CD4-positive, alpha-beta T cell treated with Interferon gamma for 1 hour (primary cell): ENCODE measurements at places on chromosomes 3 and 15.

GRCh38 chr3:31288641-31289100 is 244.1 kb upstream of the STT3B start:
- DNase-seq, result no peak

- no peak for DNase-seq
Measured at GRCh38 chr3:181723625-181724191, 12.0 kb downstream of the SOX2 start.

- no peak for DNase-seq
Measured at GRCh38 chr3:36701249-36701572, 63.1 kb downstream of the DCLK3 start.

DNA sequence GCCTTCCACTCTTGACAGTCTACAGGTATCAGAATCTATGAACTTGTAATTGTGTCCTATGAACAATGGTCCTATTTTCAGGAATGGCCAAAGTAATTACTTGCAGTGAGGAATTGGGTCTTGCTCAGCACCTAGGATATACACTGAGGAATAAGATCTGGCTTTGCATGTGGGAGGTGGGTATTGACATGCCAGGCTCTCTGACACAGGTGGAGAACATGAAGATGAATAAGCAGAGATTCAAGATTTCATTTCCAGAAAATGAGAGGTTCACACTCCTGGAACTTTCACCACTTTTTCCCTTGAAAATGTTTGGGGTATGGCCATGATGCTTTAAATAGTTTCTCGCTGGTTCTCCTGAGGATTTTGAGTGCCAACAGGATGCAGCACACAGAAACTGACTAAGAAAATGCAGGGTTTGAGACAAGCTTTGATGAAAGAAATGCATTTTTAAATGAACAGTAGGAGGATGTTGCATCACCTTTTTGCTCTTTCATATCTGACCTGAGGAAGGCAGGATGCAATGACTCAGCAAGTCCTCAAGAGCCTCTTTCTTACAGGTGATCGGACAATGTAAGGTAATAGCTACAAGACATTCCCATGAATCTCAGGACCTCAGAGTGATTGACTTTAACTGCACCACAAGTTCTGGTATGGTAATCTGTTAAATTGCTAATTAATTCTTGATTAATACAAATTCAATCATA is 3.7 kb downstream of the HRG start:
- DNase-seq, result no peak

DNA sequence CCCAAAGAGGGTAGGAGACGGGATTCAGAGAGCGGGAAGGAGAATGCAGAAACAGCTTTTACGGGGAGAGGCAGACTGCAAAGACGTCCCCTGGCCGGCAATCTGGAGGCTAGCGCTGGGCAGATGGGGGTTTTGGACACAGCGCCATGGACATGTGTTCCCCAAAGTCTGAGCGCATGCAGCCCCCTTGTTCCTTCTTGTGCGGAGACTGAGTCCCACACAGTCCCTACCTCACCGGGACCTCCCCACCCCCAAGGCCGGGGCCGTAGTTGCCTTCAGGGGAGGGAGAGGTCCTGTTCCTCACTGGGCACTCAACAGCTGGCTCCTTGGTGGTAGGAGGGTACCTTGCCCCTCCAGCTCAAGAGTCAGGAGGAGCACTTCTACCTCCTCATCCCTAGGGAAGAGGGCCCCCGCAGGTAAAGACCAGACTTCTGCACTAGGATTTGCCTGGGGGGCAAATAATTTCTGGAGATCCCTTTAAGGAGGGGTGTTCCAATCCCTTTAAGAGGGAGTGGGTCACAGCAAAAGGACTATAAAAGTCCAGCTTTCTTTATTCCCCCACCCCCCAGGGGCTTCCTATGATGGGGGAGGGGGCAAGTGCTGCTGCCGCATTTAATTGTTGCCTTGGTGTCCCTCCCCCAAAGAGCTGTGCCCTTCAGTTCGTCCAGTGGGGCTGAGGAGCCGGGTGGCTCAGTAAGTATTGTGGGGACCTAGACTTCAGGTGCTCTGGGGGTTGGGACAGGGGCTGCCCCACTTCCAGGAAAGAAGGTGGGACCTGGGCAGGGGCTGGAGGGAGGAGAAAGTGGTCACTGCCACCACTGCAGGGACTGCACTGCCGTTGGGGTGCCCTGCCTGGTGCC is 3.6 kb upstream of the BAHD1 start:
- DNase-seq, result no peak

DNA sequence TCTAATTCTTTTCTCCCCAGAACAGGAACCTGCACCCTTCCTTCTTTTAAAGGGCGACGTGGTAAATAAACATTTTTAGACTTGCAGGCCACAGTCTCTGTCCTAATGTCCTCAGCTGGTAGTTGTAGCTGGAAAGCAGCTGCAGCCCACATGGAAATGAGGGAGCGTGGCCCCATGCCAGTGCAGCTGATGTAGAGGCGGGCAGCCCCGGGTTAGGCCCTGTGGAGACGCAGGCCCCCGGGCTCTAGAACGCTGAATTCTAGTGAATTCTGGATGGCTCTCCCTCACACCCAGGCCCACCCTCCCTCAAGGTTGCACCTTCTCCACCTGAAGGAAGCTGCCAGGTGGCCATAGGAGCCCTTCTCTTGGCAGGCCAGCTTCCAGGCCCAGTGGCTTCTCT is 52.3 kb downstream of the PGPEP1L start:
- DNase-seq, result no peak

DNA sequence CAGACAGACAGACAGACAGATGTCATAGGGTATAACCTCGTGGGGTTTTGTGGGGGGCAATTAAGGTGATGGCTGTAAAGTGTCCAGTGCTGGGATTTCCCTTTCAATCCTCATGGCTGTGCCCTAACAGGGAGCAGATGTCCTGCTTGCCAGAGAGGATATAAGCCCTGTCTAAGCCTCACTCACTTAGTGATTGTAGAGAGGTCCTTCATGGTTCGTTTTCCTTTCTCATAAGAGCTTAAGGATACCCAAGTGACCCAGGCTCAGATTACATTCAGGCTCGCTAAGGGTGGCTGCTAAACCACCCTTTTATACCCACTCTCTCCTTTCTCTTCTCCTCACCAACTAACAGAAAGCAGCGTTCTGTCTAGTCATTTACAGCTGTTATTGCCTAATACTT is 19.2 kb downstream of the LYSMD2 start:
- no peak for DNase-seq
